ENCODE measurements at places on chromosomes 6 and 20. TPM values are rescaled to one million over a fixed set of nuclear protein-coding genes. Genes with fewer than 3 reads are reported as not detected.

SCUBE3 gene
- polyA plus RNA-seq = 49.5 TPM

TNFRSF21 gene
- 37.6 TPM for polyA plus RNA-seq

BPI gene
- 0.54 TPM for polyA plus RNA-seq

CFB gene
- 6.6 TPM for polyA plus RNA-seq

TRIM10 gene
- 0.29 TPM for polyA plus RNA-seq

BACH2 gene
- 11.2 TPM for polyA plus RNA-seq

ID1 gene
- polyA plus RNA-seq = 221 TPM

SLC17A3 gene
- 0.66 TPM for polyA plus RNA-seq

XKR7 gene
- polyA plus RNA-seq = 0.34 TPM

SEL1L2 gene
- not detected for polyA plus RNA-seq

PRND gene
- polyA plus RNA-seq = 3.1 TPM

RAB32 gene
- polyA plus RNA-seq = 25.4 TPM

WFDC12 gene
- not detected for polyA plus RNA-seq

CAP2 gene
- 13.3 TPM for polyA plus RNA-seq

LAMA4 gene
- 101 TPM for polyA plus RNA-seq

MAN1A1 gene
- 78.0 TPM for polyA plus RNA-seq

SPDEF gene
- 0.17 TPM for polyA plus RNA-seq

LRRC73 gene
- 1.6 TPM for polyA plus RNA-seq

LY86 gene
- polyA plus RNA-seq = 2.1 TPM

CDH26 gene
- 0.98 TPM for polyA plus RNA-seq

MMUT gene
- polyA plus RNA-seq = 47.0 TPM

NKX2-4 gene
- not detected for polyA plus RNA-seq

SIGLEC1 gene
- polyA plus RNA-seq = 1.8 TPM

MPIG6B gene
- polyA plus RNA-seq = 1.6 TPM

NKAIN4 gene
- 21.8 TPM for polyA plus RNA-seq

OR2H1 gene
- not detected for polyA plus RNA-seq

C6orf163 gene
- 2.7 TPM for polyA plus RNA-seq

OPN5 gene
- polyA plus RNA-seq = 0.72 TPM

SRMS gene
- polyA plus RNA-seq = 0.14 TPM

All from renal cortex interstitium (tissue), 15 donors.